ENCODE measurements at places on chromosomes 7 and 10. TPM values are rescaled to one million over a fixed set of nuclear protein-coding genes. Genes with fewer than 3 reads are reported as not detected.

The GPR37 gene
- 0.34 TPM for total RNA-seq

The NEUROG3 gene
- total RNA-seq = not detected

The HECW1 gene
- not detected for total RNA-seq

The GSTO2 gene
- 50.1 TPM for total RNA-seq

The ASB10 gene
- not detected for total RNA-seq

The SSMEM1 gene
- not detected for total RNA-seq

The XRCC2 gene
- 4.6 TPM for total RNA-seq

The UBE2D1 gene
- total RNA-seq = 12.3 TPM

The SORCS1 gene
- not detected for total RNA-seq

Measured in hair follicular keratinocyte (primary cell).